Brain pericyte (primary cell): ENCODE measurements at places on chromosomes 3 and 15.
A peak's percentile ranks its signal among the peaks of the same experiment; 100 is the strongest.

- no peak for DNase-seq
Observed at GRCh38 chr15:59354417-59355031, 18.1 kb downstream of the MYO1E start.

GRCh38 chr3:11538581-11538980 is 105.1 kb downstream of the VGLL4 start:
- DNase-seq = no peak

DNA sequence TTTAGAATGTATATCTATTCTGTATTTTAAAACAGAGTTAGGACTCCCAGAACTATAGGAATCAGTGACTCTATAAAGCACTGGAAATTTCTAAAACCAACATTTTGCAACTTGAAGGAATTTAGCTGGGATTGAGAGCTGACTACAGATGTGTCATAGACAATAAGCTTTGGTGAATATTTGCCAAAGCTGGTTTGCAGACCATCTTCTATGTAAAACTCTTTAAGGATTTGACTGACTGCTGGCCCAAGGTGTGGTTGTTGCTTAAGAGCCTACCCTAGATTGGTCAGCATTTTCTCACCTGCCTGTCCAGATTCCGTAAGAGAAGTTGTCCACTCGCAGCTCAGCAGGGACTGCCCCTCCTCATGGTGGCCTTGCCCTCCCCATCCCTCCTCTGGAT is 73.2 kb upstream of the GK5 start:
- DNase-seq = no peak

- no peak for DNase-seq
Observed at GRCh38 chr3:190012314-190012782, 108.3 kb downstream of the P3H2 start.

DNA sequence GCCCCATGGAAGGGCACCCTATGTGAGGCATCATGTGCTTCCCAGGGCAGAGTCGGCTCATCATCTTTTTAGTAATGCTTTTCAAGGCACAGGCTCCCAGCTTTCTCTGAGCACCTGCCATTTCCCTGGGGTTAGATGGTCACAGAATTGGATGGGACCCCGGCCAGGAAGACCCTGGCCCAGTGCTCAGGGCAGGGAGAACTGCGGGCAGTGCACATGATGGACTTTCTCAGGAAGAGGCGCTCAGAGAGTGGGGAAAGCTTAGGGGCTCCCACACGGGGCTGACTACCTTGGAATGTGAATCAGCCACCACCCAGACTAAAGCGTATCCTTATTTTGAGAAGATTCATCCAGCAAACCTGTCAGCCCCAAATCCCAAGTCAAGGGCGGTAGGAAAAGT is 16.5 kb upstream of the SKOR1 start:
- DNase-seq = no peak

DNA sequence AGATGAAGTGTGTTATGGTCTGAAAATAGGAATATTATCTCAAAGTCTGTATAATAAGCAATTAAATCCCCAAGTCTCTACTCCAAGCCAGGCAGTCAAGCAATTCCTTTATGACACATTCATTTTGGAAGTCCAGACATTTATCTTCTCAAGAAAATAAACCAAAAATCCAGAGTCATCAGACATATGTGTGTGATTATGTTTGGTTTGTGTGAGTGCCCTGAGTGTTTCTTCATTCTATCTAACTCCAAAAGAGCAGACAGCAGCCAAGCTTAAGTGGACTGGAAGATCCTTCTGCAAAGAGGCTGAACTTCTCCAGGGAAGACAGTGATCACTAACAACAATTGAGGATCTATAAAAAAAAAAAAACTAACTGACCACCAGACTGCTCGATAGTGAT is 239.8 kb downstream of the STAG1 start:
- no peak for DNase-seq

DNA sequence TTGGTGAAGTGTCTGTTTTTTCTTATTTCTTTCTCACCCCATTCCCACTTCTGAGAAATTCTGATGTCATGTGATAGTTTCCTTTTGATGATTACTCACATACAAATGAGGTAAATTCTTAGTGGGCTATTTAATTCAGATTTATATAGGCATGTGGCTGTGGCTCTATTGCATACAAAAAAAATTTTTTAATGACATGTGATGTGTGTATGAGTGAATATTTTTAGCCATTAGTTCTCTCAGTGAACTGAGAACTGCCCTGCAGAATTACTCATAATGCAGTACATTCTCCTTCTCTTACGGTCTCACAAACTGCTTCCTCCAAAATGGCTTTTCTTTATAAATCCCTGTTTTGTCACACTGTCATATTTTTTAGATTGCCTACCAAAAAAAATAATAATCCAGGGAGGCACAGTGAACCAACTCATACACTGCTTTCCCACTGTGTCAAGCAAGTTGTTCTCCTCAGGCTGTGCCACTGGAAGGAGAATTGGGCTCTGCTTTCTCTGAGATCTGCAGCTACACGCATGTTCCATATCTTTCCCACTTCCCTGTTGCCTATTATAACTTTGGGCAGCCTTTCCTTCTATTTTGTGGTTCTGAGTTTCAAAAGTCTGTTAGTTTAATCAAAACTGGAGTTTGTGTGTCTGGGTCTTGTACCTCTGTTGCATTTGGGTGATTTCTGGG is 415.7 kb upstream of the THBS1 start:
- no peak for DNase-seq

DNA sequence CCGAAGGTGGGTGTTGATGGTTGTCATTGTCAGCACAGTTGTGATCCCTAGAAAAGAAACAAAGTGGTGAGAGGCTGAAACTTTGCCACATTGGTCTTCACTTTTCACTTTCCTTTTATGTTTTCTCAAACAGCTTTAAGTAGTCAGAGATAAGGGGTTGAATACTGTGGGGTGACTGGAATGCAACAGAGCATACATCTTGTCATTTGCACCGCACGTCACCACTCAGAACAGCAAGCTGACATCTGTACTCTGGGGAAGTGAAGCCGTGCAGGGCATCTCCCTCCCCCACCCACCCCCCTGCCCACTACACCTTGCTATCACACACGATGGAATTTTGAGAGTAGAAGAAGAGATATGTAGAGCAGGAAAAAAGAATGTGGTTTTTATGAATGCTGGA is 211.7 kb downstream of the GABRB3 start:
- DNase-seq = no peak

GRCh38 chr3:45537970-45538640 is 56.4 kb upstream of the LIMD1 start:
- DNase-seq = no peak

GRCh38 chr15:88657326-88658069 is 18.7 kb downstream of the ISG20 start:
- no peak for DNase-seq

DNA sequence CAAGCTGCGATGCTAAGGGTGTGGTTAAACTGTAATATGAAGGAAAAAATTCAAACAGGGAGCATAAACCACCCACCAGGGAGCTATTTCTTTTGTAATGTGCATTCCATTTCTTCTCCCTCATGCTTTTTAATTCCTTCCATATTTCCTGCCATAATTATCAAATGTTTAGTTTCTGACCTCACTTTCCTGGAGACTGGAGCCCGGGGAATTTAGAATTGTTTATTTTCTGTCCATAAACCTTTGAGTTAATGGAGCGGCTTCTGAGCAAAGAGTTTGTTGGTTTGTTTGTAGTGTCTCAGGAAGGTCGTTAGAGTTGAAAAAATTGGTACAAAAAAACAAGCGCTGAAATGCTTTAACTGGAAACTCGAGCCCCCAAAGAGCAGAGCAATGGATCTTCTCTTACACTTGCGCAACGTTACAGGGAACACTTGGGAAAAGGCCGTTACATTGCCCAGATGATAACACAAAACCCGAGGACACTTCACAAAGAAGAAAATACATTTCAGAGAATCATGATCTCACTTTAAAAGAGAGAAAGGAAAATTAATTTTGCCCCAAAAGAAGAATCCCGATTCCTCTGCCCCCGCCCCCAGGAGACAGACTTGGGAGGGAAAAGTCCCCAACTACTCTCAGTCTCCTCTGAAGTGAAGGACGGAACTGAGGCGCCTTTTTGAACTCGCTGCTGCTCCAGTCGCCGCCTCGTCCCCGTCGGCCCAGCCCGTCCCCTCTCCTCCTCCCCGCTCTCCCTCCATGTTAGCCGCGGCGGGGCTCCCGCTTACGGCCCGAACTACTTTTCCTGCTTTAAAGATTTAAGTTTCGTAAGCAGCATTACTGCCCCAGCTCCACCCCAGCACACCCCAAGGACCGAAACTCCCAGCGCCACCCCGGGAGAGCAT is 842 bp downstream of the FSTL1 start:
- DNase-seq = no peak

DNA sequence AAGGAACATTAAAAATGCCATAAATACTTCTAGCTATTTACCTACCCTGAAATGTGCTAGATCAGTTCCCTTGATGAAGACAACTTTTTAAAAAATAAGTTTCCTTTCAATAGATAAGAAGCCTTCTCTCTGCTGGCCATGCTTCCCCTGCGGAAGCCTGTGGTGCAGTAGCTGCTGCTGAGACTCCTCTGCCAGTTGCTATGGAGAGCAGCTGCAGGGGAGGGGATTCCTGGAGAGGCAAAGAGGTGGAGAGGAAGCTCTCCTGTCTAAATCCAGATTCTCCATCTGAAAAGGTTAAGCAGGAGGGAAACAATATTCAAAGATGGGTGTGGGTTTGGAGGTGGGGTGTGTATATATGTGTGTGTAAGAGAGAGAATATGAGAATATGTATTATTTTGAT is 69.8 kb upstream of the BFSP2 start:
- DNase-seq = no peak

GRCh38 chr3:156174229-156174847 is 54.0 kb downstream of the KCNAB1 start:
- no peak for DNase-seq

DNA sequence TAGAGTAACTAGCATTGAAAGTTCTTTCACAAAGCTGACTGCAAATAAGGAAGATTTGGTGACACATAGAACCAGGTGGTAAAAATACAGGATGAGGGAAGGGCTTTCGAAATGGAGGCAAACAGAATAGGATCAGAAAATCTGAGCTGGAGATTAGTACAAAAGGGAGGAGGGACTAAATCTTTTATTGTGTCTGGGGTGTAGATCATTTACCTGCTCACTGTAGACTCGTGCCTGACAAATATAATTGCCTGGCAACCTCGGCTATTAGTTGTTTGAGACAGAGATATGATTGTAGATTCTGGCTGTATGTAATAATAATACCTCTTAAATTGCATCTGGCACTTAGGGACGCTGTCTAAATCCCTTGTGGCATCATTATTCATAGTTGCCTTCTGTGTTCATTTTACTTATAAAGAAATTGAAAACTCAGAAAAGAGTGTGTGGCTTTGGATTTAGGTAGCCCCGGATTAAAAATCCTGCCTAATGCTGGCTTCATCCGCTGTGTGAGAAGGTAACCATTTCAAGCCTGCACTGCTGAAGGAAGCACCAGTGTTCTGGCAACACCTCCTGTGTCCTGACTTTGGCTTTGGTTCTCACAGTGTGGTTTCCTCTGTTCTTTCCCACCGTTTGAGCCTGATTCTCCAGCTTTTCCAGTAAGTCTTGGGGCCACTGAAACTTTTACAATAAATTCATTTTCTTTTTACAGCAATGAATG is 25.0 kb upstream of the GPR160 start:
- DNase-seq = no peak

DNA sequence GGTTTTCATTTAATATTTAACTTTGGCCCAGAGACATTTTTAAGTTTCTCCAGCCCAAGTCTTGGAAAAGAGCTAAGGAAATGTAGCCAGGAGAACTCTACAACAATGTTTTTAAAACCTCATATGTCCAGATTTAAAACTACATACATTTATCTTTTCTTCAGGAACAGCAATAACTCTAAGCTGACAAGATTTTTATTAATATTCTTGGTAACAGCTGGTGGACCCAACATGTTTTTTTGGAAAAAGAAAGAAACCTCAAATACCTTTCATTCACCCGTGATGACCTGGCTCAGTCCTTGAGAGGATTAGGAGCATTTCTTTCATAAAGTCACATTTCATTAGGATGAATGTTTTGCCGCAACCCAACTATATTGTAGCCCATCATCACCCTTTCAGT is 50.4 kb upstream of the CMSS1 start:
- no peak for DNase-seq

GRCh38 chr3:8638994-8639658 is 5.5 kb downstream of the SSUH2 start:
- DNase-seq = no peak

DNA sequence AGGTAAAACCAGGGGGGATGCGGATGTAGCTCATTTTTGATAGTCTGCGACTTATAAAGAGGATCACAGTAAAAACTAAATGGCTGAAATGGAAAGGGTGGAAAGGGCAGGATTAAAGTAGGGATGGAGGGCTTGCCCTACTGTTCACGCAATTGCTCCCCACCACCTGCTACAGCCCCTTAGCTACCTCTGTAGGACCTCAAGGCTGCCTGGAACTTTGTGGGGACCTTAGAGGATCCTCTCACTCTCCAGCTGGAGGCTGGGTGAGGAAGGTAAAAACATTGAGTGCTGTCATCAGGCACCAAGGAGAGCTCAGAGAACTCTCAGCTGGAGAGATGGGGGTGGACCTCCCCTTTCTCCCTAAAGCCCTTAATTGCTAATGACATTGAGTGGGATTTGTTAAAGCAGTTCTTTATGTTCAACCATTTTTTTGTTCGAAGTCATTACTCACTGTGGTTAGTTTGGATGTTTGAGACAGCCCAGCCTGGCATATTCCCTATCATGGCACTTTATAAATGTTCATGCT is 213.0 kb downstream of the CLSTN2 start:
- no peak for DNase-seq

- no peak for DNase-seq
Observed at GRCh38 chr3:193230610-193231009, 10.4 kb upstream of the PLAAT1 start.

DNA sequence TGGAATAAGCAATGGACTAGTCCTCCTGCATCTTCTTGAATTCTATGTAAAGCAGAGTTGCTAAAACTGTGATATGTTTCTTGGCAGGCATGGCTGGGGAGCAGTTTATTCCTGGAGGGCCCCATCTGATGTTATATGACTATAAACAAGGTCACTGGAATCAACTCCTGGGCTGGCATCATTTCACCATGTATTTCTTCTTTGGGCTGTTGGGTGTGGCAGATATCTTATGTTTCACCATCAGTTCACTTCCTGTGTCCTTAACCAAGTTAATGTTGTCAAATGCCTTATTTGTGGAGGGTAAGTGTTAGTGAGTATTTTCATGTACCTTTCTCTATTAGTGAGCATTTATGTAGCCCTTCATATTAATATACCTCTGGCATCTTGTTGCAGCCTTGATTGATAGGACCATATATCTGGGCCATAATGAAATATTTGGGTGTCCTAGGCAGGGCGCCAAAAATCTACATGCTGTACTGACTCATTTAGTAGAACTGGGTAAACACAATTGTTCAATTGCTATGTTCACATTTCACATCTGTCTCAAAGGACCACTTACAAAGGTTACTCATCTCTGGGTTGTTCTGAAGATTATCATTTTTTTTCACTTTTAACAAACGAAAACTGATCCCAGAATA is 52.6 kb upstream of the ADGRG7 start:
- peak; percentile 15 for DNase-seq

GRCh38 chr3:94481226-94481898 is 418.5 kb downstream of the NSUN3 start:
- no peak for DNase-seq
